ENCODE measurements at places on chromosomes 7 and 10. TPM values are rescaled to one million over a fixed set of nuclear protein-coding genes. Genes with fewer than 3 reads are reported as not detected.

GRCh38 chr10:68560943-68561864 lies 1.1 kb downstream of the TET1 start:
- H3K36me3 ChIP-seq: no peaks in the 10 kb centered on the region
- no peak overlapping the region for H3K27ac ChIP-seq
- peaks cover 27% of the 10 kb centered on the region for H3K27me3 ChIP-seq
- H3K4me3 ChIP-seq: peak overlapping the region; percentile 61

- peaks cover 35% of the 10 kb centered on the region for H3K4me1 ChIP-seq
- peaks cover 32% of the 10 kb centered on the region for H3K27me3 ChIP-seq
- peak overlapping the region; percentile 51 for H3K4me3 ChIP-seq
- no peak overlapping the region for H3K27ac ChIP-seq
- H3K36me3 ChIP-seq: no peaks in the 10 kb centered on the region
- peak; percentile 62 for DNase-seq
Observed at GRCh38 chr10:102230264-102230860, 4.3 kb downstream of the ELOVL3 start.

GRCh38 chr10:66678521-66678920 lies 247.3 kb upstream of the LRRTM3 start:
- no peak overlapping the region for H3K27ac ChIP-seq
- H3K27me3 ChIP-seq: no peaks in the 10 kb centered on the region
- no peaks in the 10 kb centered on the region for H3K4me1 ChIP-seq

DNA sequence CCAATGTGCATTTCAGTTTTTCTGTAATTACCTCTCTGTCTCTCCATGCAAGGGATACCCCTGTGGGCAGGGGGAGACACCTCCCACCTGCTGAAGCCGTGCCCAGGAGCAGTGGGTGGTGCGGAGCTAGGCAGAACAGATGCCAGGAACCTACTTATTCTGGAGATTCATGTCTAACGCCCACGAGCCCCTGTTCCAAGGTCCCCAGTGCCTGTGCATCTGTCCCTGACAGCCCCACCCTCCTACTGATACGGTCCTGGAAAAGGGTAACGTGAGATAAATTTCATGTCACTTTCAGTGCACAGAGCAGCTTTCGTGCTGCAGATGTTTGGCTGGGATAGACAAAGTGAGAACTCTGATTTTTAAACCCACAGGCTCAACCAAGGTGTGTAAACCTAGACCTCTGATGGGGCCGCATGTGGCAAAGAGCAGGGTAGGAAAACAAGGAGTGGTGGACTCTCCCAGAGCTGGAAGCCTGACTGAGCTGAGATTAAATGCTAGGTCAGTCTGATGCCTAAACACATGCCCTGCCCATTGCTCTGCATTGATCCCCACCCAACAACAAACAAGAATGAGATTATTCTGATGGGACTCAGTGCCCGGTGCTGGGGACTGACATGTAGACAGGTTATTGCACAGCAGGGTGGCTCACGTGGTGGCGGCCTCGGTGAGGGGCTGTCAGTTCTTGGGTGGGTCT lies 123.6 kb upstream of the GDF10 start:
- H3K4me1 ChIP-seq: no peaks in the 10 kb centered on the region
- DNase-seq: no peak
- no peak overlapping the region for H3K27ac ChIP-seq
- H3K36me3 ChIP-seq: no peaks in the 10 kb centered on the region
- no peaks in the 10 kb centered on the region for H3K27me3 ChIP-seq

The NKX1-2 gene
- not detected for total RNA-seq

The DNAJC30 gene
- 16.8 TPM for total RNA-seq

DNA sequence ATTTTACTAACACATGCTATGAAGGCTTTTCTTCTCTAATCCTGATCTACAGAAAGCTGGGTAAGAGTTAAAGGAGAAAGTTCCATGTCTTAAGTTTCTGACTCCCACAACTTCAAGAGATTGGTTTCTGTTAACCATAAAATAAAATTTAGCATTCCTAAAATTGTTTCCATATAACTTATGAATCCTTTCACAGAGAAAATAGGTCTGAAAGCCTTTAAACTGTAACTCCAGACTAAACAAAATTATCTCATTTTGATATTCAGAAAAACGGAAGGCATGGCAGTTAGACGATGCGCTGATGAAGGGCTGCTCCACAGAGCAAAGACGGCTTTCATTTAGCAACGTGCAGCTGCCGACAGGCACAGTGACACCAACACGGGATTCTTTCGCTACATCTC lies 133.3 kb downstream of the SLC25A13 start:
- no peak for DNase-seq
- H3K36me3 ChIP-seq: peaks cover 97% of the 10 kb centered on the region
- no peaks in the 10 kb centered on the region for H3K4me1 ChIP-seq
- H3K4me3 ChIP-seq: no peak overlapping the region

DNA sequence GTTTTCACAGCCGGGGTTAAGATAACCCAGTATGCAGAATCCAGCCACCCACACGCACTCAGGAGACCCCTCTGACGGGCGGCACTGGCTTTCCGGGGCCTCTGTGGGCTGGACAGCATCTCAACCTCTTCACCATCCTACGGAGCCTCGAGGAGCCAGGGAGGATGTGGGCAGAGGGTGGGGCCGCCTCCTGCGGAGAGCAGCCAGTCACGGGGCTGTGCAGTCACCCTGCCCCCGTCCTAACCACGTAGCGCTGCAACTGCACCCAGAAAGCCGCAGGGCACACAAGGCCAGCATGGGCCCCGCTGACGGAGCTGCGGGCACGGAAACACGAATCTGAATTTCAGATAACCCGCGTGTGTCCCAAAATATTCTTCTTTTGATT lies 270.3 kb downstream of the ELFN1 start:
- H3K27me3 ChIP-seq: no peaks in the 10 kb centered on the region
- H3K27ac ChIP-seq: peak overlapping the region; percentile 91
- H3K4me1 ChIP-seq: peaks cover 41% of the 10 kb centered on the region
- peak overlapping the region; percentile 26 for H3K4me3 ChIP-seq
- DNase-seq: peak; percentile 74

- no peak overlapping the region for H3K27ac ChIP-seq
- H3K4me3 ChIP-seq: no peak overlapping the region
- no peaks in the 10 kb centered on the region for H3K27me3 ChIP-seq
- no peak for DNase-seq
Observed at GRCh38 chr10:74651565-74651964, 174.8 kb upstream of the KAT6B start.

GRCh38 chr7:80206763-80207162 lies 72.1 kb downstream of the GNAI1 start:
- H3K4me1 ChIP-seq: no peaks in the 10 kb centered on the region
- no peak overlapping the region for H3K27ac ChIP-seq
- no peaks in the 10 kb centered on the region for H3K36me3 ChIP-seq
- no peaks in the 10 kb centered on the region for H3K27me3 ChIP-seq
- no peak for DNase-seq

Data from heart right ventricle (tissue), 16 donors.